Cerebellum (tissue), 4 donors: ENCODE measurements at places on chromosomes 2 and 18. TPM values are rescaled to one million over a fixed set of nuclear protein-coding genes. Genes with fewer than 3 reads are reported as not detected.
A peak's percentile ranks its signal among the peaks of the same experiment; 100 is the strongest.

DNA sequence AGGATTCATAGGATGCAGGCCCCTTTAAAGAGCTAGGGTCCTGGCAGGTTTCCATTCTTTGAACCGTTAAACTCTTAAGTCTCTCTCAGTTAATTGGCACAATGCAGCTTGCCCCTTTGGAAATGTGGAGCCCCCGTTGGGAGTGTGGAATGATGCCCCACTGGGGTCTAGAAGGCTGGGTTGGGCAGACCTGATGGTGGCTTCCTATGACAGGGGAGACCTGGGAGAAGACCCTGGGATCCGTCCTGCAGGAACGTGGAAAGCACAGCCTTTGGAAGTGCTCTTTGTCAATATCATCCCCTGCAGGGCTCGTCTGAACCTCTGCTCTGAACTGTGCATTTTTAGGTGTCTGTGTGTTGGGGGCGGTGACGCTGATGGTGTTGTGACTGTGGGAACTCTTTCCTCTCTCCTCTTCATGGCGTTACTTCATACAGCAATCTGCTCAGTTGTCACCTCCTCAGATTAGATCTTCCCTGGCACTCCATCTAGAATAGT lies 190.6 kb downstream of the MYCN start:
- DNase-seq: no peak

GRCh38 chr2:130336877-130337734 lies 5.6 kb upstream of the IMP4 start:
- DNase-seq: peak; percentile 91

DNA sequence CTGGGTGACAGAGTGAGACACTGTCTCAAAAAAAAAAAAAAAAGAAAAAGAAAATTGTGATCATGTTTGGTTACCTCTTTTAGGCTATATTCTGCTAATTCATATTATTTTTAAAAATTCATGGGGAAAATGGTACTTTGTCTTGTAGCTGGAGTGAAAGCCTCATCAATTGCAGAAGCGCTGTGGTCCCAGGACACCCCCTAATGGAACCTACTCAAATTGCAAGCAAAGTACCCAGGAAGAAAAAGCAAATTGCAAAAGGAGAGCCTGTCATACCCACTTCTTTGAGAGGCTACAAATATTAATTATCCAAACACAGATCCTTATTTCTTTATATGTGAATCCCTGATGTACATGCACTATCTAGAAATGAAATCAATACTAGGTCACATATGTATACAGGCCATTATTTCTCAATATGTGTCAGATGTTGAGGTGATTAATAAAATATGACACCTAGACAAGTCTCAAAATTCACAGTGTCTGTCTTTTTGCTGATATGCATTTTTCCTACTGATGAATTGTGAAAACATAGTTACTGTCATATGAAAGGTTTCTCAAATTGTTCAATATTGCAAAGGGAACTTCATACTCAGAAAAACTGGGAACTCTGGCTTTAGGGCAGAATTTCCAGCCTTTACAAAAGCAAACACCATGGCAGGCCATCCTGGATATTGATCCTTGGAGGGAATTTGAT lies 12.6 kb downstream of the CRACDL start:
- no peak for DNase-seq

- peak; percentile 1 for DNase-seq
Measured at GRCh38 chr2:187499941-187500532, 52.0 kb upstream of the CALCRL start.

GRCh38 chr2:130156624-130157004 lies 11.7 kb upstream of the CCDC74B start:
- no peak for DNase-seq

CASP10 gene
- total RNA-seq: 3.7 TPM

DNA sequence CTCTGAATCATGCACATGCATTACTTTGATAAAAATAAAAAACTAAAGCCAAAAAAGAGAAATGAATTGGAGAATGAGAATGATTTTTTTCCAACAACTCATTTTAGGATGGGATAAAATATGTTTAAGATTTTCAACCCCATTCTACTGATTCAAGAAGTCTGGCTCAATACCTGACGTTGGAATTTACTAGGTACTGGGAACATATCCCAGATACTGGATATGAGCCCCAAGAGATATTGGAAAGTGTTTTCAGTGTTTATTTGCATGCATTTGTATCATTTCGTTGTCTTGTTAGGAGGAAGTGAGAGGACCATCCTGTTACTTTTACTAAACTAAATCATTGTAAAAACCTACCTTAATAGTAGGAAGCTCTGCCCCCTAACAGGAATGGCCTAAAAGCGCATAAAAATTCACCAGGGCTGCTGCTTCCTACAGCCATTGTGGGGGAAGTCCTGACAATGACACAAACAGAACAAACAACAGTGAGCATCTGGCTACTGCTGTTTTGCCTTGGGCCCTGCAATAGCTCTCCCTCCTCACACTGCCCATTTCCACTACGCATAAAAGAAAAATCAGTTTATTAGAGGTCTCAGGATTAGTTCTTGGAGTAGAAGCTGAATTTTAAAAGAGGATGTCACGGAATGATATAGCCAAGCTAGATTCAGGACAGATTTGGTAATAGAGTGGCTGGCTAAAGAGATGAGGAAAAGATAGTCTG lies 35.2 kb downstream of the ANKAR start:
- no peak for DNase-seq

ADGRF3 gene
- 0.18 TPM for total RNA-seq

PRKAG3 gene
- total RNA-seq: not detected

DNA sequence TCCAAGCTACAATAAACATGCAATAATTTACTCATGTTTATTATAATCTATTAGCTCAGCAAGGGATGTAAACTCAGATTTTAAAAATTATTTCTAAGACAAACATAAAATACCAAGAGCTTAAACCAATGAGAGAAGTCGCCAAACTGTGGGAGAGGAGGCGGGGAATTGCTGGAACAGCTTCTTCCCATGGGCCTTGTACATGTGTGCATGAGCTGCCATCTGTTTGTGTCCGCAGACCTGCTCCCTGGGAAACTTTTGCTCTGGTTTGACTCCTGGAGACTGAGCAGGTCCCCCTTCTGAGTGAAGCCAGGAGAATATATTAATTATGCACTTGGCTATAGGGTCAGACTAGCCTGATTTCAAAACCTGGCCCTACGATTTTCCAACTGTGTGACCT lies 655.9 kb upstream of the SOX11 start:
- no peak for DNase-seq

DNA sequence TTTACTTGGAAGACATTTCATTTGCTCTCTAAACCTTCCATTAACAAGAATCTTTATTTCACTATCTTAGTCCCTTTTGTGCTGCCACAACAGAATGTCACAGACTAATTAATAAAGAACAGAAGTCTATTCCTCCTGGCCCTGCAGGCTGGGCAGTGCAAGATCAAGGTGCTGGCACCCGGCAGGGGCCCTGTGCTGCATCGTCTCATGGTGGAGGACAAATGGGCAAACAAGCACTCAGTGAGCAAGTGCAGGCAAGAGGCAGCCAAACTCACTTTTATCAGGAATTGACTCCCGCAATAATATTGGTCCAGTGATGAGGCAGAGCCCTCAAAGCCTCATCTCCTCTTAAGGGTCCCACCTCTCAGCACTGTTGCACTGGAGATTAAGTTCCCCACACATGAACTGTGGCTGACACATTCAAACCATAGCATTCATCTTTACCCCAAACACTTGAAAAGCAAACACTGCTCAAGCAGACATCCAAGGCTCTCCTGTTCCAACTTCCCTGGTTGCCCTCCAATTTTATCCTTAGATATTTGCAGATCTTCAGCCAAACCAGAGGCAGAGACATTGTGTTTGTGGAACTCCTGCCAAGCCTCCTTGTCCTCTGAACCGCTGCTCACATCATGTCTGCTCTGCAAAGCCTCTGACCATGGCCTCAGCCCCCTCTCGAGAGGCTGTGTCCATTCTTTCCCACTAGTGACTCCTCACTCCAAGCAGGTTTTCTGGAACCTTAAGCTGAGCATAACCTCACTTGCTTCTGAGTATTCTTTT lies 404.4 kb upstream of the SOX11 start:
- DNase-seq: no peak

GRCh38 chr2:8064603-8065002 lies 617.3 kb upstream of the ID2 start:
- DNase-seq: no peak

- no peak for DNase-seq
Measured at GRCh38 chr18:45060102-45060501, 379.4 kb downstream of the SETBP1 start.

GRCh38 chr2:714005-714741 lies 37.0 kb upstream of the TMEM18 start:
- DNase-seq: peak; percentile 36

- DNase-seq: no peak
Measured at GRCh38 chr2:216302981-216303676, 69.2 kb downstream of the MARCHF4 start.

GRCh38 chr2:46548103-46548486 lies 68.7 kb downstream of the TMEM247 start:
- DNase-seq: no peak

GRCh38 chr2:62724886-62725711 lies 19.6 kb downstream of the EHBP1 start:
- DNase-seq: no peak

DNA sequence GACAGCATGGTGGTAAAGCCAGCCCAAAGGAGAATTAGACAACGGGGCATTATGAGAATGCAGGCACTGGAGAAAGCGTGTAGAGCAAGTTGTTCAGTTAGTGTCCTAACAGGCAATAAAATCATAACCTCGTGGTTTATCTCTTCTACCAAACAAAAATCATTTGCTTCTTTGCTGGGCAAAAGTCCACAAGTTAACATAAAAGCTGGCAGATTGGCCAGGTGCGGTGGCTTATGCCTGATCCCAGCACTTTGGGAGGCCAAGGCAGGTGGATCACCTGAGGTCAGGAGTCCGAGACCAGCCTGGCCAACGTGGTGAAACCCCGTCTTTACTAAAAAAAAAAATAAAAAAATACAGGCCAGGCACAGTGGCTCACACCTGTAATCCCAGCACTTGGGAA lies 364.1 kb downstream of the SETBP1 start:
- DNase-seq: no peak

- no peak for DNase-seq
Measured at GRCh38 chr2:112750560-112750843, 13.9 kb downstream of the CKAP2L start.

PAX8 gene
- total RNA-seq: not detected

GRCh38 chr2:62415019-62415431 lies 91.0 kb downstream of the TMEM17 start:
- peak; percentile 10 for DNase-seq

GRCh38 chr2:98426771-98427170 lies 17.9 kb upstream of the INPP4A start:
- no peak for DNase-seq

OSBPL6 gene
- 15.9 TPM for total RNA-seq

GRCh38 chr2:47177043-47177565 lies 22.0 kb upstream of the STPG4 start:
- DNase-seq: peak; percentile 38

GRCh38 chr2:69811018-69811417 lies 18.4 kb upstream of the GMCL1 start:
- no peak for DNase-seq

FTCDNL1 gene
- total RNA-seq: 4.1 TPM

PPP4R1 gene
- 147 TPM for total RNA-seq

- no peak for DNase-seq
Measured at GRCh38 chr2:66306483-66306882, 128.4 kb upstream of the MEIS1 start.

GRCh38 chr2:231648579-231649174 lies 56.0 kb downstream of the TEX44 start:
- no peak for DNase-seq

- peak; percentile 32 for DNase-seq
Measured at GRCh38 chr2:99708231-99708630, 218.4 kb upstream of the REV1 start.

GRCh38 chr2:62733546-62733945 lies 28.0 kb downstream of the EHBP1 start:
- no peak for DNase-seq

DNA sequence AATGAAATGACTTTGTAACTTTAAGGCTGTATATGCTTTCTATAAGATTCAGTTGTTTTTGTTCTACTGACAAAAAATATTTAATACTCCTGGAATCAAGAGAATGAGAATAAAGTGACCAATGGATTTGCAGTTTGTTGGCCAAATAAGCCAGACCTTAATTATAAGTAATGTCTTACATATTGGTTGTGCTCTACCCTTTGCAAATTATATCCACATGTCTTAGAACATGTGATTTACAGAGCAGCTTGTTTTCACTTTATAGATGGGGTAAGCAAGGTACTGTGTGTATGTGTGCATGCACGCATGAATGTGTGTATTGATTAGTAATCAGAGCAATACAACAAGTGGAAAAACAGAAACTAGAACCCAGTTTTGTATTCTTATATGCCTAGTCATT lies 59.1 kb downstream of the RMDN2 start:
- no peak for DNase-seq

DNA sequence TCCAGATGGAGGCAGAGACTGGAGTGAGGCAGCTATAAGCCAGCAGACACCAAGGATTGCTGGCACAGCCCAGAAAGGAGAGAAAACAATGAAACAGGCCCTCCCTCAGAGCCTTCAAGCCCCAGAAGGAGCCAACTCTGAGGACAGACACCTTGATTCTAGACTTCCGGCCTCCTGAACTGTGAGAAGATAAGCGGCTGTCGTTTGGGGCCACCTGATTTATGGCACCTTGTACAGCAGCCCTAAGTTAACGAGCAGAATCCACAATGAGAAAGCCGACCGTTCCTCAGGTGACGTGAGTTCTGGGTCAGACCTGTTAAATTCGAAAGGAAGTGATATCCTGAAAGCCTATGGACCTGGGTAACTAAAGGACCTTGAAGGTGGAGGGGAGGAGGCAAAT lies 7.3 kb upstream of the CNDP2 start:
- DNase-seq: no peak

- peak; percentile 88 for DNase-seq
Measured at GRCh38 chr18:35117951-35118411, 76.8 kb downstream of the MAPRE2 start.

DNA sequence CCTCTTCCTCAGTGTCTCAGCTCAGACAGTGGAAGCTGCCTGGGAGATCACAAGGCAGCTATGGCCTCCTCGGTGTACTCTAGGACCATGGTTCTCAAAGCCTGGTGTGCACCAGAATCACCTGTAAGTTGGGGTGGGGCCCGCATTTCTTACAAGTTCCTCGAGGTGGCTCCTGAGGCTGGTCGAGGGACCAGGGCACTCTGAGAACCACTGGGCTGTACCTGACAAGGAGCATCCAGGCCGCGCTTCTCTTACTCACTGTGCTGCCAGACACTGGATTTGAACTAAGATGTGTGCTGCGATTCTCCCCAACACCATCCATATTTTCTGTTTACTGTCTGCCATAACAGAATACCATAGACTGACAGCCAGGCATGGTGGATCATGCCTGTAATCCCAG lies 59.5 kb downstream of the DIPK1C start:
- no peak for DNase-seq

DNA sequence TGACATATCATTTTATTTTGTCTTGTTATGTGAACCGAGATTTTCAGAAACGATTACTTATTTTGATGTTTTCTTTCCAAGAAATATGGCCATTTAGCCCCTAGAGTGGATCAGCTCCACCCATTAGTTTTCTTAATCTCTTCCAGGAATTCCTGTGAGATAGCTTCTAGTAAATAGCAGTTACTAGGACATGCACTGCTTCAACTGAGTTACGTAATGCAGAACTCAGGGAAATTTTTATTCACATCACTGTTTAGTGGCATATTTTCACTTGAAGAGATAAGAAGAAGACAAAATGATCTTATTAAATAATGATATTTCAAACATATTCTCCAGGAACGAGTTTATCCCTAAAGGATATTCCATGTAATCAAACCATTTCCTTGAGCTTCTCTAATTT lies 573.5 kb upstream of the CNTNAP5 start:
- no peak for DNase-seq
